ENCODE measurements at places on chromosomes 11 and 22.

GRCh38 chr11:117160826-117161225, 16.7 kb downstream of the PAFAH1B2 start:
- no peak for DNase-seq

DNA sequence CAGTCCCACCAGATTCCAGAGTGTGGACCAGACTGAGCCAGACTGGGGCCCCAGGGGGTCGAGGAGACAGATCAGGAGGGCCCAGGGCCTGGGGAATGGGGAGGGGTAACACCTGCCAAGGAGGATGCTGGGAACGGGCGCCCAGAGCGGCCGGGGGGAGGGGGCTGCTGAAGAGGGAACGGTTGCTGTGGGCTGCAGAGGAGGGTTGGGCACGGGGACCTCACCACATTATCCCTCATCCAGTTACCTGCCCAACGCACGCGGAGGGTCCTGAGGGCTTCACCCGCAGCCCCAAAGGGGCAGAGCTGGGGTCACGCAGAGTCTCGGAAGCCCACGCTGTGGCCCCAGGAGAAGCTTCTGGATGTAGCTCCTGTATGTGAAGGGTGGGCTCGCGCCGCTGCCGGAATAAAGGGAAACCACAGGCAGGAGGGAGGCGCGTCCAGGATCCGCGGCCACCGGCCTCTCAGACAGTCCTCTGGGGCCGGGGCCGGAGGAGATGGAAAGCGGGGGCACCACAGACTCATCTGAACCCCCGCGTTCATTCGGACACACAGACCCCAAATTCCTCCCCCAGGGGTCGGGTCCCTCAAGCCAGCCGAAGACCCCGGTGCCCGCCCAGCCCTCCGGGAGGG, 866 bp upstream of the SELENOO start:
- no peak for DNase-seq

DNA sequence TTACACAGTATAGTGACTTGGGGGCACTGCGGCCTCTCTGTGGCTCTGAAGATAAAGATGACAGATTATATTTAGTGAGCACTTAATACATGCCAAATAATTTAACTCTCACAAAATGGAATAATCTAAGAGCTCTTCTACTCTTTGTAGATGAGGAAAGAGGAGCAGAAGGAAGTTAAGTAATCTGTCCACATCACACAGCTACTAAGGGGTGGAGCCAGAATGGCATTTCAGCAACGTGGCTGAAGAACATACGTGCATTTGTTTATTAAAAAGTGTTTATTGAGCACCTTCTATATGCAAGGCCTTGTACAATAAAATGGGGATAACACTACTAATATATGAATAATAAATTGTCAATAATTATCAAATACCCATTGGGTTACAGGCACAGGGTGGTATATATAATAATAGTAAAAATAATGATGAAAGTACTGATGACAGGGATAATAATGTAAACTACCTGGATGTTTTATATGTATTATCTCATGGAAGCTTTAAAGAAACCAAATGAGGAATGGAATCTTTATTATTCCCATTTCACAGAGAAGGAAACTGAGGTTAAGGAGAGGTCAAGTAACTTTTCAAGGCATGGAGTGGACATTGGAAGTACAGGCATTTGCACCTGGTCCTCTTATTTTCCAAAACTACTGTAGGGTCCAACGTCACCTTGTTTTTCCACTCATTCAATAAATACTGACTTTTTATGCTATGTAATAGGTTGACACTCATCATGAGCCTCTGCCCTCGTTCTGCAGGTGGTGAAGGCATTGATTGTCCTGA, 38.0 kb upstream of the IL17RA start:
- no peak for DNase-seq

DNA sequence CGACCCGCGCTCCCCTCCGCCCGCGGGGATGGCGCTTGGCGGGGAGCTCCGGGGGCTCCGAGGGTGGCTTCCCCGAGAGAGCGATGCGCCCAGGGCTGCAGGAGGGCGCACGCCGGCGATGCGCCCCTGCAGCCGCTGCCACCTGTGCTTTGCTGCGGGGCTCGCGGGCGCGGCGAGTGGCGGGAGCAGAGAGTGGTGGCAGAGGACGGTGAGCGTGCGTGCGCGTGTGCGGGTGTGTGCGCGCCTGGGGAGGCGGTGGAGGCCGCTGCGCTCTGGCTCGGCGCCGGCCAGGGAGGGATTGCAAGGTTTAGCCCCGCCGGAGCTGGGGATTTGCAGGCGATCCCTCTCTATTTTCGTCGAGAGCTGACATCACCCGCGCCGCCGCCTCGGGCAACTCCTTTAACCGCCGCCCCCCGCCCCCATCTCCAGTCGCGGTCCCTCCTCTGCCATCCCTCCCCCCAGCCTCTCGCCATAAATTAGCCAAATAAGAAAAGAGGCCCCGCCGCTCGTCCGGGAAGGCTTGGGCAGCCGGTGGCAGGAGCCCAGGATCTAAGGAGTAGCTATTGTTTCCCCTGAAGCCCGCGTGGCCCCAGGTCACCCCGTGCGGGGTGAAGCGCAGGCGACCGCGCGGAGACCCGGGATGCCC, at the start of gene SLC1A2:
SLC1A2 (minus strand) TSS at position 375 of the 646 bp plus-strand sequence. CDS start 592 bp downstream, outside the sequence.
- DNase-seq: no peak

DNA sequence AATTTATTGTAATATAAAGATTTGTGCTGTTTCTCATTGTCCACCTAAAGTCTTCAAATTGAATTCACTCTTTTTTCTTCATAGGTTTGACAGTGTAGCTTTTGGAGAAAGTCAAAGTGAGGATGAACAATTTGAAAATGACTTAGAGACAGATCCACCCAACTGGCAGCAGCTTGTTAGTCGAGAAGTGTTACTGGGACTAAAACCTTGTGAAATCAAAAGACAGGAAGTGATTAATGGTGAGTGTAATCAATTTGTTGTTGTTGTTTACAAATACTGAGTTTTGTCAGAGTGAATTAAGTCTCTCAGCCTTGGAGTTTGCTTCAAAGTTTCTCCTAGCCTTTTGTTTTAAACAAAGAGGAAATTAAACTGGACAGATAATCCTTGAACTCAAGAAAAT, 53.6 kb upstream of the GRIK4 start:
- DNase-seq: no peak

DNA sequence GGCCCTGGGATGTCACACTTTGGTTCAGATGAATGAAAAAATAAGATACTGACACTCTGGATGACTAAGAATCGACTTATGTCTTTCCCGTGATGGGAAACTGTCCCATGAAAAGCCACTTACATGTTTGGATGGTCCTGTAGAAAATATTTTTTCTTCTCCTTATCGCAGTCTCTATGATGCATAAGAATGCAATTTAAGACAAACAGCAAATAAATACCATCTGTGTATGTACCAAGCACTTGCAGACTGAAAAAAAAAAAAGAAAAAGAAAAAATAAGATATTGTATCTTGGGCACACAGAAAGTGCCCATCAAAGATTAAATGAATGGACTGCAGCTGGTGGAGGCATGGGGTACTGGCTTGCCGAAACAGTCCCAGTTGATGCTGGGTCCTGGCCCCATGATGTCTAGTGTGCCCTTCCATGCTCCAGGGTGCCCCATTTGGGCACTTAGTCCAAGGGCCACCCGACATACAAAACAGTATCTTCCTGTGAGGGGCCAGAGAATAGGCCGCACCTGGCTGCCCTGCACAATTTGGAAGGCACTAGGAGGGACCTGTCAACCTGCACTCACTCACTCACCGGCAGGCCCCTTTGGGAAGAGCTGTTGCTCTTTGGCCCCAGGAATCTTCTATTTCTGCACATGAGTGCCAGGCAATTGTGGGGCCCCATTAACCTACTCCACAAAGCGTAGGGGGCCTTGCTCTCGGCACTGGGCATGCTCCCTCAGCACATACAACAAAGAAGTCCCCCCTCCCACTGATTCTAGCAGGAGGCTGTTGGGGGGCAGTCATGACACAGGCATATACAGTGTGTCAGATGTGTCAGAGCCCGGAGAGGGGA, 2.5 kb upstream of the ZBED4 start:
- no peak for DNase-seq

Measured in non-pigmented ciliary epithelial cell (primary cell).